ENCODE measurements at places on chromosomes 16 and 17. TPM values are rescaled to one million over a fixed set of nuclear protein-coding genes. Genes with fewer than 3 reads are reported as not detected.

RAB11FIP4 gene
- not detected for total RNA-seq

CHST4 gene
- not detected for total RNA-seq

VWA3A gene
- total RNA-seq, result not detected

PRSS21 gene
- 0.89 TPM for total RNA-seq

HCFC1R1 gene
- total RNA-seq, result 4.4 TPM

GAS7 gene
- total RNA-seq, result 8.5 TPM

NLRP1 gene
- 5.4 TPM for total RNA-seq

TMEM235 gene
- total RNA-seq, result under 0.01 TPM

- no peak for DNase-seq
Measured at GRCh38 chr17:5200360-5200759, 8.7 kb upstream of the ZNF594 start.

DNA sequence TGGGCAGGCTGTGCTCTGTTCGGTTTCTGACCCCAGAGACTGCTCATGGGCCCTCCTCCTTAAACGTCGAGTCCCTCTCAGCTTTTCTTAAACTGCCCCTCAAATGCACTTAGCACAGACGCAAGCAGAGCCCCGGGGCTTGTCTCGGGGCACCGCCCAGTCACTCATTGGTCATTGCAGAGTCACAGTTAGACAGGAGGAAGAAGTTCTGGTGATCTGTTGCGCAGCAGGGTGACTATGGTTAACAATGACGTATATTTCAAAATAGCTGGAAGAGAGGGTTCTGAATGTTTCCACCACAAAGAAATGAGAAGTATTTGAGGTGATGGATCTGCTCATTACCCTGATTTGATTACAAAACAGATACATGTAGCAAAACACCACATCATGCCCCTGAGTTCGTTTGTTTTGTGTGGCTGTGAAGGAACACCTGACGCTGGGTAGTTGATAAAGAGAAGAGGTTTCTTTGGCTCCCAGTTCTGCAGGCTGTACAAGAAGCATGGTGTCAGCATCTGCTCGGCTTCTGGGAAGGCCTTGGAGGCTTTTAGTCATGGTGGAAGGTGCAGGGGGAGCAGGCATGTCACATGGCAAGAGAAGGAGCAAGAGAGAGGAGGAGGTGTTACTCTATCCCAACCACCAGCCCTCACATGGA lies 387.4 kb downstream of the CPPED1 start:
- DNase-seq, result no peak

GRCh38 chr17:3768341-3768740 lies 32.6 kb downstream of the ITGAE start:
- DNase-seq, result no peak

GRCh38 chr17:27466376-27466742 lies 10.1 kb downstream of the KSR1 start:
- DNase-seq, result no peak

- DNase-seq, result no peak
Measured at GRCh38 chr17:47287068-47287467, 33.4 kb downstream of the ITGB3 start.

DNA sequence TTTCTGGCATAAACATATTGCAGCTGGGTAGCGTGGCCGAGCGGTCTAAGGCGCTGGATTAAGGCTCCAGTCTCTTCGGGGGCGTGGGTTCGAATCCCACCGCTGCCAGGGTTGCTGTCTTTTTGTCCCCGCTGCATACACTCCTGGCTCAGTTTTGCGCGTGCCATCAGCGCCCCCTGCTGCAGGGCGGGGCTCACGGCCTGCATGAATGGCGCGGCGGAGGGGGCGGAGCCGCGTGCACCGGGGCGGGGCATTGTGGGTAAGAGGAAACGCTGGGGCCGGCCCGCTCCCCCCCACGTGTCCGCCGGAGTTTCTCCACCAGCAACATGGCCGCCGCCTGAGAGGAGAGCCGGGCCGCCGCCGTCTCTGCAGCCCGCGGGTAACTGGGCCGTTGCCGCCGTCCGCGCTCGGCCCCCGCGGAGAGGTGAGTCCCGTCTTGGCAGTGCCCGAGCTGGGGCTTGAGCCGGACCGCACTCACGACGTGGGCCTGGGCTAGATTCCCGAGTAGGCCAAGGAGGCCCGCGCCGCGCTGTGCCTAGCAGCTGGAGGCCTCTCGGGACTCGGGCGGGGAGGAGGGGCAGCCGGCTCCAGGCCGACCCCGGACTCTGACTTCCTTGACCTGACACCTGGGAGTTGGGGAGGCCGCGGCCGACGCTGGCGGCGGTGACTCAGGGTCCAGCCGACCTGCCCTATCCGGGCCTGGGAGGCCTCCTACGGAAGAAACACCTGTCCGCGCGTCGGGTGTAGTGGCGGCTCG lies at the start of gene POLR3E:
TSS of gene POLR3E (plus strand) at position 296 of the 757 bp plus-strand sequence. CDS start 5,560 bp downstream, outside the sequence.
- DNase-seq, result peak; percentile 91

GRCh38 chr17:9696279-9697044 lies 51.1 kb downstream of the USP43 start:
- DNase-seq, result no peak

- DNase-seq, result no peak
Measured at GRCh38 chr17:10018461-10018891, 113.4 kb upstream of the RCVRN start.

DNA sequence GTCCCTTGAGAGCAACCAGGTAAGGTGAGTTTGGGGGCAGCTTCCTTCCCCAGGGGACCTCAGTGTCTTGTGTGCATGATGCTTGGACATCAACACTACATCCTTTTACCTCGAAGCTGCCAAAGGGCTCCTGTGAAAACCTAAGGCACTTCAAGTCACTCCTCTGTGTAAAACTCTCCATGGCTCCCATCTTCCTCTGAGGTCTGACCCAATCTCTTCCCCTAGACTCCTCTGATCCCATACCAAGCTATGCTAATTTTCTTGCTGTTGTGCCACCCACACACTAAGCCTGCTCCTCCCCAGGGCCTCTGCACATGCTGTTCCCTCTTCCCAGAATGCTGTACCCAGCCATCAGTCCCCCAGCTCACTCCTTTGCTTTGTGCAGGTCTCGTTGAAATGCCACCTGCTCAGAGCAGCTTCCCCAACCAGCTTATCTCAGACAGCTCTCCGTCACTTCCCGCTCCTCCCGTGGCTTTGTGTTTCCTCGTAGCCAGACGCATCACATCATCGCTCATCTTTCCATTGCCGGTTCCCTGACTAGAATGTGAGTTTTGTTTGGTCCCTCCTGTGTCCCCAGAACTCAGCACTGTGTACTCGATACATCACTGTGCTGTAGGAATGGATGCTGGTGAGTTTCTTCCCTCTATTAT lies 78.4 kb downstream of the CNGB1 start:
- DNase-seq, result peak; percentile 65

GRCh38 chr16:68707340-68708152 lies 29.5 kb upstream of the CDH1 start:
- DNase-seq, result peak; percentile 20

- no peak for DNase-seq
Measured at GRCh38 chr17:72515291-72516065, 394.7 kb downstream of the SOX9 start.

GRCh38 chr16:104355-104754 lies 26.3 kb downstream of the MPG start:
- no peak for DNase-seq

DNA sequence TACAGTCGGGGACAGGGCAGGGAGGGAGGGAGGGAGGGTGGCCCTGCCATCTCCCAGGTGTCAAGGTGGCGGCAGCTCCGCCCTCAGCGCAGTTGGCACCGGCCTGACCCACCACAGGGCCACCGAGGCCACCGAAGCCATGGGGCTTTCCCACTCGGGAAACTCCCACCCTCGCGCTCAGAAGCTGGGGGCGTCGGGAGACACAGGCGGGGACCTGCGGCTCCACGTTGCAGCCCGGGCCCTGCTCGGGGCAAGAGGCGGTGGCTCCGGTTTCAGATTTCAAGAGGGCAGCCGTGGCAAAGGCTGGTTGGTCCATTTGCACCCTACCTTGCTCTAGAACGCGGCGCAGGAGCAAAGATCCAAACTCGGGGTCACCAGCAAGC lies 544 bp downstream of the CYB561 start:
- DNase-seq, result peak; percentile 74

DNA sequence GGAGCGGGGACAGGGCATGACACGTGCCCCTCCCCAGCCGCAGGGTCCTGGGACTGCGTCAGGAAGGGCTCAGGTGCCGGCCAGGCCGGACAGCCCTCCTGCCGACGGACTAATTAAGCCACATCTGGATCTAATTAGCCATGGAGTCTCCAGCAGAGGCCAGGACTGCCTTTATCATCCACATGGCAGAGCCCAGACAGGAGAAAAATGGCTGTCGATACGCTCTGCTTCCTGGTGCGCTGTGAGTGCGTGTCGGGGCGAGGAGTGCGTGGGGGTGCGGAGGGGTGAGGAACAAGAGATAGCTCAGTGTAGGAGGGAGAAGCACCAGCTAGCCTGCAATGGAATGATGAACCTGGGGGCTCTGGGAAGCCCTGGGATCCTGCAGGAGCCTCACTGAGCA lies 218.8 kb downstream of the IRF8 start:
- DNase-seq, result no peak

DNA sequence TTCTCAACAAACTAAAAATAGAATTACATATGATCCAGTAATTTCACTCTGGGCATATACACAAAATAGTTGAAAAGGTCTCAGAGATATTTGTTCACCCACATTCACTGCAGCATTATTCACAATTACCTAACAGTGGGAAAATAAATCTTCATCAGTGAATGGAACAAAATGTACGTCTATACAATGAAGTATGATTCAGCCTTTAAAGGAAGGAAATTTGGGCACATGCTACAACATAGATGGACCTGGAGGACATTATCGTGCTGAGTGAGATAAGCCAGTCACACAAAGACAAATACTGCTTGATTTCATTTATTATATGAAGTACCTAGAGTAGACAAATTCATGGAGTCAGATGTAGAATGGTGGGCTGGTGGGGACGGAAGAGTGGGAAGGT lies 47.0 kb downstream of the MFSD11 start:
- DNase-seq, result peak; percentile 72

- DNase-seq, result no peak
Measured at GRCh38 chr16:66898207-66898606, 17.9 kb downstream of the PDP2 start.

GRCh38 chr16:88941913-88942909 lies 34.8 kb downstream of the CBFA2T3 start:
- DNase-seq, result no peak
